ENCODE measurements at places on chromosomes 12 and 14.
A peak's percentile ranks its signal among the peaks of the same experiment; 100 is the strongest.

DNA sequence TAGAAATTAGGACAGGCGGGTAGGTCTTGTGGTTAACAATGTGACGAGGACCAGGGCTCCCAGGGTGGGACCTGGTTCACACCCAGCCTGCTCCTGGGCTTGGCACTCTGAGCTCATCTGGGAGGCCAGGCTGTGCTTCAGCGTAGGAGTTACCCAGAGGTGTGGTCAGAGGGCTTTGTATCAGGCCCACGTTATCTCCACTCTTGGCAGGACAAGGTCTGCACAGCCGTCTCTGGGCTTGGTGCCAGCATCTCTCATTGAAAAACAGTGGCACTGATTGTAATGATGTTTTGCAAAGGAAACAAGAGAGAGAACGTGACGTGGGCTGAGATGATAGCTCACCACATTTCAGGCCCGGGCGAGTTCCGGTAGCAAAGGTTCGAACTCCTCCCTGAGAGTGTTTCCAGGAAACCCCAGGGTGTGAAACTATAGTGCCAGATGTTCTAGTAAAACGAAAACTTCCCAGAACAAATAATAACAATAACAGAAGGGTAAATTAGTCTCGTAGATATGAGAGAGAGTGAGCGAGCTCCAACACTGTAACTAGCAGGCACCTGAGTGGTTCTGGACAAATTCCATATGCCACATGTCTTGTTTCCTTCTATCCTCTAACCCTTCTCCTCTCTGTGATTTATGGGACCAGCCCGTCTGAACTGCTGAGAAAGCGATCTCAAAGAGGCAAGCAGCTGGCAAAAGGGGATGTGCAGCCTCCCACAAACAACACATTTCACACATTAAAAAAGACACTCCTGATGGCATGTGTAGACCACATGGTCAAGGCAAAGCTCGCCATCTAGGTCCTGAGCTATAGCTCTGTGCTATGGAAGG is 227.3 kb downstream of the KTN1 start:
- DNase-seq, result peak; percentile 79
- H3K4me3 ChIP-seq, result peak overlapping the region; percentile 5
- H3K4me1 ChIP-seq, result peaks cover 32% of the 10 kb centered on the region
- no peaks in the 10 kb centered on the region for H3K27me3 ChIP-seq

GRCh38 chr14:89833120-89833532 is 121.4 kb downstream of the EFCAB11 start:
- H3K27me3 ChIP-seq, result no peaks in the 10 kb centered on the region
- no peak overlapping the region for H3K27ac ChIP-seq
- DNase-seq, result no peak
- no peak overlapping the region for H3K4me3 ChIP-seq

DNA sequence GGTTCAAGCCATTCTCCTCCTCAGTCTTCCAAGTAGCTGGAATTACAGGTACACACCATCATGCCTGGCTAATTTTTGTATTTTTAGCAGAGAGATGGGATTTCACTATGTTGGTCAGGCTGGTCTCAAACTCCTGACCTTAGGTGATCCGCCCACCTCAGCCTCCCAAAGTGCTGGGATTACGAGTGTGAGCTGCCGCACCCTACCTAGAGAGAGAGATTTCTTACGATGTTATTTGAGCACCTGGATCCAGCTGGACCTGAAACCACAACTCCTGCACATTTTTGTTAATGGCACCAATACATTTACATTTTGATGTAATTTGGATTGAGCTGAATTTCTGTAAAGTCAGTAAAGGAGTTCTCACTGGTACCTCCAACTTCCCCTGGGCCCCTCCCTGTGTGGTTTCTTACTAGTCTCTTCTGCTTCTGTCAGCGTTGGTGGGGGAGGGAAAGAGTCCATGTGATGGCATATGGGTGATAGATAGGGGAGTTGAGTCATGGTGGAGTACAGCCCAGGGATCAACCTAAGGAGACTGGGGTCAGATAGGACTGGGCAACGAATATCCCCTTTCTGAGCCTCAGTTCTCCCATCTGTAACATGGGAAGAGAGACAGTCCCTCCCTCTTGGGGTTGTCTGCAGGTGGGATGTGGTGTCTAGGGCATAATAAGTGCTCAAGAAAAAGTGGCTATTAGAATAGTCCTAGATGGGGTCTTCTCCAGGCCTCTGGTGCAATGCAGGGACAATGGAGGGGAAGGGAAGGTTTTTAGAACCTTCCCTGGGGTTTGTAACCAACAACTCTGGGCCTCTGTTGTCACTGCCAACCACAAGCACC is 83.3 kb upstream of the MED13L start:
- H3K4me3 ChIP-seq, result no peak overlapping the region
- no peaks in the 10 kb centered on the region for H3K27me3 ChIP-seq
- H3K36me3 ChIP-seq, result no peaks in the 10 kb centered on the region
- H3K27ac ChIP-seq, result no peak overlapping the region
- no peak for DNase-seq

- H3K36me3 ChIP-seq, result peaks cover 91% of the 10 kb centered on the region
- no peaks in the 10 kb centered on the region for H3K27me3 ChIP-seq
These were observed 44.0 kb downstream of the RAD52 start for GRCh38 chr12:905261-906031.

GRCh38 chr14:53955671-53956426 is 776 bp downstream of the BMP4 start:
- H3K27me3 ChIP-seq, result peaks cover 14% of the 10 kb centered on the region
- no peaks in the 10 kb centered on the region for H3K36me3 ChIP-seq
- no peaks in the 10 kb centered on the region for H3K4me1 ChIP-seq
- peak overlapping the region; percentile 39 for H3K4me3 ChIP-seq
- H3K27ac ChIP-seq, result no peak overlapping the region

- DNase-seq, result no peak
- no peaks in the 10 kb centered on the region for H3K36me3 ChIP-seq
- no peaks in the 10 kb centered on the region for H3K4me1 ChIP-seq
- H3K4me3 ChIP-seq, result no peak overlapping the region
These were observed 7.7 kb upstream of the RACGAP1 start for GRCh38 chr12:50032854-50033581.

GRCh38 chr14:104919993-104920315 is 4.7 kb upstream of the PLD4 start:
- H3K4me1 ChIP-seq, result no peaks in the 10 kb centered on the region
- H3K36me3 ChIP-seq, result no peaks in the 10 kb centered on the region
- H3K4me3 ChIP-seq, result no peak overlapping the region
- no peak overlapping the region for H3K27ac ChIP-seq
- DNase-seq, result no peak

GRCh38 chr14:27056586-27056985 is 458.8 kb upstream of the NOVA1 start:
- no peaks in the 10 kb centered on the region for H3K27me3 ChIP-seq
- H3K36me3 ChIP-seq, result no peaks in the 10 kb centered on the region
- H3K4me3 ChIP-seq, result no peak overlapping the region
- no peak overlapping the region for H3K27ac ChIP-seq
- DNase-seq, result no peak

DNA sequence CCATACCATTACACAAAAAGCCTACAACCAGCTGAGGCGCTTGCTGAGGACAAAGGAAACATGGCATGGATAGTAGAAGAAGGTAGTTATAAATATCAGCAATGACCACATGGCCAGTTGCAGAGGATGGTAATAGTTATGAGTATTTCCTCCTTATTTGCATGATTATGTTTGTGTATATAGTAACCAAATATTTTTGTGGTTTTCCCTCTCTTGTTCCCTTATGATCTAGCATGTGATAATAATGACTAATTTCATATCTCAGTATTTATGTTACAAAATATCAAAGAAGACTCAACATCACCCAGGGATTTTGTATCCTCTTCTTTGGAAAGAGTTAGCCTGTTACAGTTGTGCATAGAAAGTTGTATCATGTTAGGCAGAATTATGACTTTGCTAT is 13.5 kb upstream of the CATSPERB start:
- DNase-seq, result no peak
- H3K4me1 ChIP-seq, result no peaks in the 10 kb centered on the region
- H3K4me3 ChIP-seq, result no peak overlapping the region

DNA sequence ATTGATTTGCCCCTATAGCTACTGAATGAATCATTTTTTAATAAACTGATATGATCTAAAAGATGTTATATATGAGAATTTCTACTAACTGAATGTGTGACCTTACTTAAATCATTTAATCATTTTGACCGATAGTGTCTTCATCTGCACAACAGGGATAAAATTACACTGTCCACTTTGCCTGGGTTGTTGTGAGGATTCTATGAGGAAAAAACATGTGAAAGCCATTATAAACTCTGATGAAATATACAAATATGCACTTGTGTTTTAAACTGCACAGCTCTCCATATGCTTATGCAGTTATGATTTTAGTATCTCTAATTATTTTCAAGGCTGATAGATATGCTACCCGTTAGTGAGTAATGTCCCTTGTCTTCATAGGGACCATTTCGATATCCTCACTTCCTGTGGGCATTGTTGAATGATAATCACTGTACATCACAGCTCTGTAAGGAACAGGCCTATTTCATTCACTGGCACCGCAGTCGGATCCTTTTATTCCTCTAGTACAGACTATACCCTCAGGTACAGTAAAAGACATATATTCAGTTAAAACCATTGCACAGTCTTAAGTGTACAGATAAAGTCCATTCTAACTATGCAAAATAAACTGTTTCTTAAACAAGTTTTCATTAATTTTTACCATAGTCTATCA is 88.7 kb upstream of the RAP1B start:
- H3K4me3 ChIP-seq, result no peak overlapping the region
- no peak overlapping the region for H3K27ac ChIP-seq
- no peaks in the 10 kb centered on the region for H3K27me3 ChIP-seq
- H3K36me3 ChIP-seq, result no peaks in the 10 kb centered on the region
- DNase-seq, result no peak

GRCh38 chr14:76837524-76837923 is 11.3 kb downstream of the LRRC74A start:
- no peak overlapping the region for H3K4me3 ChIP-seq
- H3K27ac ChIP-seq, result no peak overlapping the region
- H3K36me3 ChIP-seq, result no peaks in the 10 kb centered on the region
- H3K4me1 ChIP-seq, result no peaks in the 10 kb centered on the region
- H3K27me3 ChIP-seq, result no peaks in the 10 kb centered on the region

DNA sequence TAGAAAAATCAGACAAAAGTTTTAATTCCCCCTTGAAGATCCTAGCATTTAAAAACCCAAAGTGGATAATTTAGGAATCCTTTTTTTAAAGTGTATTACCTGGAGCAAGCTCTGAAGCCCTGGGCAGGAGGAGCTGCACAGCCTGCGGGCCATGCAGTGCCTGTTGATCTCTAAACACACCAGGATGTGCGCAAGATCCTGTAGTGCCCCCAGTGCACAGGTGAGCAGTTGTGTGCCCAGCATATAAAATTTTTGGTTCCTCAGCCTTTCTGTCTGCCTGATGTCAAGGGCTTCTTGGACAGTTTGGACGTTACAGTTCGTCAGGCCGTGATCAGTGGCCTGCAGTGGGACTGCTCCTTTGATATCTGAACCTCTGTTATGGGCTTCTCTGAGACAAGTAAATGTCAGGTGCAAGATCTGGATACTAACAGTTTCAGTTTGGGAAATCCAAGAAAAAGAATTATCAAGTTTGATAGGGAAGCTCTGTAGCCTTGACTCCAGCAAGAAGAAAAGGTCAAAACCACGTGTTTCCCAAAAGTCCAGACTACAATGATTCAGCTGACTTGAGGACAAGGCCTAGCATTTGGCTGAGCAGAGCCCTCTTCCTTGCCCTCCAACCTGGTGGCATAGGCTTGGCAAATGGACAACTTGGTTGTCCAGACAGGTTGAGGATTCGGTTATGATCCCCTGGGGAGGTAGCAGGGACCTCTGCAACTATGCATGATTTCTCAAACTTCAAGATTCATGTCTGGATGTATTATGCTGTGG is 1.0 kb downstream of the ATXN7L3B start:
- H3K27ac ChIP-seq, result peak overlapping the region; percentile 98
- peak overlapping the region; percentile 95 for H3K4me3 ChIP-seq
- H3K36me3 ChIP-seq, result peaks cover 5% of the 10 kb centered on the region
- peaks cover 42% of the 10 kb centered on the region for H3K4me1 ChIP-seq

DNA sequence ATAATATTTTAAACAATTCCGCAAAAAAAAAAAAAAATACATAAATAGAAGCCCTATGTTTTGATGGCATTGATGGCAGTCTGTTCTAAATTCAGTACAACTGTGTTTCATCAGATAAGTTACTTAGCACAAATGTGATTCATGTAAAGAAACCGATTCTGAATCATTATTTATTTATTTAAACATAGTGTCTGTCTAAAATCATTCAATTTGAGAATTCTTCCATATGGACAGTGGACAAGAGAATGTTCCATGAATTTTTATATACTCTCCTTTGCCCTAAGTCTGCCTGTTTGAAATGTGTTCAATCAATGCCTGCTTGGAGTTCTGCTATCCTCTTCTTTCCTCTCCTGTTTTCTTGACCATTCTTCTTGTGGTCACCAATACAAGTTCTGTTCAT is 126.5 kb downstream of the PDE3A start:
- no peak overlapping the region for H3K4me3 ChIP-seq
- no peaks in the 10 kb centered on the region for H3K36me3 ChIP-seq
- DNase-seq, result no peak
- H3K4me1 ChIP-seq, result no peaks in the 10 kb centered on the region
- H3K27me3 ChIP-seq, result no peaks in the 10 kb centered on the region

Measured in CD8-positive, alpha-beta memory T cell (primary cell).